Muscle of back (tissue), 13 donors: ENCODE measurements at places on chromosomes 1 and 21. TPM values are rescaled to one million over a fixed set of nuclear protein-coding genes. Genes with fewer than 3 reads are reported as not detected.

DNA sequence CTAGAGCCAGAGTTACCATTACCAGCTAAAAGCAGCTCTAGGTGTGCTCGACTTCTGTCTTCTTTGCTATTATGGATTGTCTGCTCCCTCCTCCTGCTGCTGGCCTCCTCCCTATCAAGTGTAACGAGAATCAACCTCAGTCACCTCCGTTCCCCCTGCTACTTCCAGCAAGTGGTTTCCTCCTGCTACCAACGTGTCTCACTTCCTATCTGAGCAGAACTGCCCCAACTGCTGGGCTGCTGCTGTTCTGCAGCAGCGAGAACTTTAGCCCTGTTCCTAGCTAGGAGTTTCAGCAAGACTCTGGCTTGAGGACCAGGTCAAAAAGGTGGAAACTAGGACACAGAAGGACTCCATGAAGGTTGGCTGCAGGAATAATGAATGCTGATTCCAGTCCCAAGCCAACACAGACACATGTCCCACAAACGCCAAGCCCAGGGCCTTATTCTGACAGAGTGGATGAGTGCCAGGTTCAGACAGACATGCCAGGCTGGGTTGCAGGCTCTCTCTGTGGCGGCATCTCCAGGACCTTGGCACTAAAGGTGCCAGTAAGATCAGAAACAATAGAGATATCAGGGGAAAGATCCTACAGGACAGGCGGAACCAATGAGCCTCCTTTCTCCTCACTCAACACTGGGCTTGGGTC lies 46.9 kb downstream of the CD34 start:
- DNase-seq, result no peak

DNA sequence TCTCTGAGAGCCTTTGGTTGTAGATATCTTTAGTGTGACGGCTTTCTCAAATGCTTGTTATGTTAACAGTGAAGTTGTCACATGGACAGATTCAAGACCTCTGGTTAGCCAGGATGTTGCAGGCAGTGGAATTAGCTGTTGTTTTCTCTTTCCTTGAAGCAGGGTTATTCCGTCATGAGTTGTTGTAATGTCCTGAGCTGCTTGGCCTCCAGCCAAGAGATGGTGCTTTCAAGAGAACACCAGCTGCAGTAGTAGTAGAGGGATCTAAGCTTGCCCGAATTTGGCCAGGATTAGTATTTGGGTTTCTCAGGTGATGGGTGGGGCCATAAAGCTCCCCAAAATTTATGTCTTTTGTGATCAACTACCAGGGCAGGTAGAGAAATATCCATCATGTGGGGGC lies 13.4 kb downstream of the KCNE1 start:
- no peak for DNase-seq

ADSS2 gene
- 20.7 TPM for polyA plus RNA-seq

SCCPDH gene
- polyA plus RNA-seq, result 40.2 TPM

H6PD gene
- 30.9 TPM for polyA plus RNA-seq

GRCh38 chr1:182083851-182084486 lies 22.5 kb upstream of the ZNF648 start:
- no peak for DNase-seq

GRCh38 chr1:65174585-65174984 lies 26.6 kb downstream of the AK4 start:
- DNase-seq, result peak; percentile 51

RGS1 gene
- polyA plus RNA-seq, result 4.8 TPM

DNA sequence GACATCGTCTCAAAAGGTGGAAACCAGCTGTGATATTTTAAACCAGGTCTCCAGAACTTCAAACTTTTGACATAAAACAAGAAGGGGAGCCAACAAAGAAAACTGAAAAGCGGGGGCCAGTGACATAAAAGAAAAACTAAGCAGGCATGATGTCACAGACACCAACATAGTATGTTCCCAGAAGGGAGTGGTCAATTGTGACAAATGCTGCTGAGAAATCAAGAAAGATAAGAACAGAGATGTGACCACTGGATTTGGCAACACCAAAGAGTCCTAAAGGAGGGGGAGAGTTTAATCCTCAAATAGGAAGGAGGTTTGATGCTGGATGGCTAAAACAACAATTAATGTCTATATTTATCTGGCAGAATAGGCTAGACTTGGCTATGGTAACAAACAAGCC lies 2.3 kb upstream of the RNF19B start:
- DNase-seq, result no peak
